ENCODE measurements at places on chromosomes 5 and 9.

DNA sequence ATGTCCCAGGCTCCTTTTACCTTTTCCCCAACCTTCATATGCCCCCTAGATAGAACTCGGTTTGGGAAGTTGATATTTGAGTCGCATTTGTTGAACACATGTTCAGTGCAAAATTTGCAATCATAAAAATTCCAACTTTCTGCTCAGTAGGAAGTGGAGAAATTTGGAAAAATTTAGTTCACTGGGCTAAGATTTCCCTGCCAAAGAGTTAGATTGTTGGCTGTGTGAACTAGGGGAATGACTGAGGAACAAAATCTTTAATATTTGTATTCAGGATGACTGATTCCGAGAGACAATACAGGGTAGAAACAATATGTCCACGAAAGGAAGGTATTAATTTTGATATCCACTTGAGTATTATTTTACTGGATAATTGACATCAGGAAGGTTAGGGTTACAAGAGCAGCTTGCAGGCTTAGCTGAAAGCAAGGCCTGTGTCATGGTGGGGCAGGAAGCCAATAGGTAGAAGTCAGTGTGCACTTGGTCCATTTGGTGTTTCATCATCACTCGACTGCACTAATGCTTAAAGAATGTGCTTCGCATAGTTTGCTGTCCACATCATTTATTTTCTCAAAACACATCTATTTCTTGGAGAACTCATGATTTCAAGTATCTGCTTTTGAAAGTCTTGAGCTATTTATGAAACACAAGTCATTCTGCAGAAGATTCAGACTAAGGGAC lies 59.4 kb upstream of the GNA14 start:
- peak; percentile 99 for DNase-seq

- no peak for DNase-seq
Observed at GRCh38 chr9:26775391-26775790, 117.2 kb downstream of the CAAP1 start.

GRCh38 chr5:179164331-179165311 lies 104.4 kb downstream of the ZNF354C start:
- no peak for DNase-seq

- DNase-seq = no peak
Observed at GRCh38 chr5:169607882-169608281, 24.3 kb downstream of the SPDL1 start.

GRCh38 chr9:123686829-123687192 lies 243.1 kb downstream of the DENND1A start:
- DNase-seq = no peak

DNA sequence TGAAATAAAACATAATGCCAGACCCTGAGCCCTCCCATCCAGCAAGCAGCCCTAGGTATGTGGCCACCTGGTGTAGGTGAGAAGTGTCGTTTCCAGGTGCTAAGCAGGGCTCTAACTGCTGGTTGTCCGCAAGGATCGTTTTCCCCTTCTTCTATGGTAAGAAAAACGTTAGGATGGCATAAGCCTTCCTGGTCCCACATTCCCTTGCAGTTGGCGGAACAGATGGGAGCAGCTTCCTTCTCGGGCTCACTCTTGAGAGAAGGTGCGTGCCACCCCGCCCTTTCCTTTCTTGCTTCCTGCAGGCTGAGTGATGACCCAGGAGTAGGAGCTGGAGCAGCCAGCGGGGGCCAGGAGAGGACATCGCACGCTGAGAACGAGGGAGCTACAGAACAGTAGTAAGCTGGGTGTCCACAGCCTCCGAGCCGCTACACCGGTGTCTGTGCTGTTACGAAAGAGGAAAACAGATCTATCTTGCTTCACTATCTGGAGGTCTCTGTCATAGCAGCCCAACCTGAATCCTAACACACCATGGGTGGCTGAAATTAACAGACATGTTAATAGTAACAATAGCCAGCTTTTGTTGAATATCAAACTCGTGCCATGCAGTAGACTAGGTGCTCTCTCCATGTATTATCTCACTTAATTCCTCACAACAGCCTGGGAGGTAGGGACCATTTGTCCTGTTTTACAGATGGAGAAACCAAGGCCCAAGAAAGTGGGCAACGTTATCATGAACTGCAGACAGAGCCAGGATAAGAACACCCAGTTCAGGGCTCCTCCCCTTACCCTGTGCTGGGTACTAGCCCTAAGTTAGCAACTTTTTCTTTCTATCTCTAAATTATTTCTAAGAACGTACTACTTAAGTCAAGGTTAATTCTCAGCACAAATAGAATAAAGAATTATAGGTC lies 139.8 kb downstream of the COL23A1 start:
- DNase-seq = no peak

- DNase-seq = no peak
Observed at GRCh38 chr5:130243641-130244040, 339.4 kb downstream of the CHSY3 start.

- DNase-seq = no peak
Observed at GRCh38 chr5:176731506-176732160, 78.7 kb upstream of the UNC5A start.

GRCh38 chr5:76383126-76383832 lies 19.8 kb upstream of the IQGAP2 start:
- no peak for DNase-seq

DNA sequence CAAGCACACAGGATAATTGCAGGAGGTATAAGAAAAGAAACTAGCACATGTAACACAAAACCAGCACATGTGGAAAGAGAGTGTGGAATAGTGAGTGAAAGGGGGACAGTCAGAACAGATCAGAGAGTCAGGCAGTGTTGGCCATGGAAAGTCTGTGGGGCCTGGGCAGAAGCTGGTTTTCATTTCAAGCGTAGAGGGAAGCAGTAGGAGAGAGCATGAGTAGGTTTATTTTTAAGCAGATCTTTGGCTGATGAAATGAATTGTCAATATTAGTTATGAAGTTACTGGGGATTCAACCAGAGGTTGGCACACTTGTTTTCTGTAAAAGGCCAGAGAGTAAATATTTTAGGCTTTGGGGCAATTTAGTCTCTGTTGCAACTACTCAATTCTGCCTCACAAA lies 283.1 kb downstream of the SMARCA2 start:
- no peak for DNase-seq

All from amniotic epithelial cell (primary cell).